Mucosa of descending colon (tissue), 3 donors: ENCODE measurements at places on chromosomes 11 and 22. TPM values are rescaled to one million over a fixed set of nuclear protein-coding genes. Genes with fewer than 3 reads are reported as not detected.

- DNase-seq = no peak
These were observed 65.1 kb upstream of the CARD18 start for GRCh38 chr11:105204636-105205035.

- no peak for DNase-seq
These were observed 189.8 kb downstream of the CSNK2A3 start for GRCh38 chr11:11163236-11163635.

DNA sequence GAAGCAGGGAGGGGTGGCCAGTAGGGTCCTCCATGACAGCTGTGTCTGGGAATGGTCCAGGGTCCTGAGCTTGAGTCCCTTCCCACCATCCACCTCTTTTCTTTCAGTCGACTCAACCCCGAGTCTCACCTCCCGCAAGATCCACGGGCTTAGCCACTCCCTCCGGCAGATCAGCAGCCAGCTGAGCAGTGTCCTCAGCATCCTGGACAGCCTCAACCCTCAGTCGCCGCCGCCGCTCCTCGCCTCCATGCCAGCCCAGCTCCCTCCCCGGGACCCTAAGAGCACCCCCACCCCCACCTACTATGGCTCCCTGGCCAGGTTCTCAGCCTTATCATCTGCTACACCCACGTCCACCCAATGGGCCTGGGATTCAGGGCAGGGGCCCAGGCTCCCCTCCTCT is 81.9 kb downstream of the CEP164 start:
- DNase-seq = no peak

The GLYAT gene
- total RNA-seq = not detected

DNA sequence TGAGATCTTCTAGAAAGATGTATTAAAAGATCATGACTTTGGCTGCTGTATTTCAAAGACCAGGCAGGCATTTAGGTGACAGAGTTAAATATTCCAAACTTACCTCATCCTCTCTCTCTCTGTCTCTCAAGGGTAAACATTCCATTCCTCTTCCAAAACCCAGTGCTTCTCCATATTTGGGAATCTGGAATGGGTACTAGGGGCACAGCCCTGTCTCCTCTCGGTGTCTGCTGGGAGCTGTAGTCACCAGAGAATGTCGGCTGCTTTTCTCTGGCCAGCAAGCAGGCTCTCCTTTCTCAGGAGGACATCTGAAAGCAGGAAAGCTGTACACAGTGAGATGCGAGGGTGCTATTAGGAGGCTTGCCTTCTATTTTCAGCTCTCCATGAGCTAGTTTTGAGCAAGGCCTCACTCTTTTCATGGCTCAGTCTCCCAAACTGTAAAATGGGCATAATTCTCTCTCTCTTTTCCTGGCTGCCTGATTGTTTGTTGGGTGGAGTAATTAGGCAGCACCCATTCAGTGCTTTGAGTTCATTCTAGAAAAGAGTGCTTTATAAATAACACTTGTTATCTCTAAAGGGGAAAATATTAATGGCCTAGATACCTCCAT is 9.3 kb upstream of the PEX26 start:
- no peak for DNase-seq

The BSCL2 gene
- 61.0 TPM for total RNA-seq

DNA sequence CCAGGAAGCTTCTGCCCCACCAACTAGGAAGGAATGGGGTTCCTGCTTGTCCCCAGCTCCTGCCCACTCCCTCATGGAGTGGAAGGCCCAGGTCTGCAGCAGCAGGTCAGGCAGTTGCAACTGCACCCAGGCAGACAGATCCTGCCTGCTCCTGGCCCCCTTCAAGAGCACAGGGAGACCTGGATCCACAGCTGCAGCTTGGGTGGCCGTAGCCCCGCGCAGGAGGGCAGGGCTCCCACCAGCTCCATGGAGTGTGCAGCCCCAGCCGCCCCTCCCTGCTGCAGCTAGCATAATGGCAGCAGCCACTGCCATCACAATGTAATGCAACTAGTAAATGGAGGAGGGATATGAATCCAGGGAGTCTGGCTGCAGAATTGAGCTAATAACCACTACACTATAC is 187.5 kb upstream of the PLET1 start:
- no peak for DNase-seq

DNA sequence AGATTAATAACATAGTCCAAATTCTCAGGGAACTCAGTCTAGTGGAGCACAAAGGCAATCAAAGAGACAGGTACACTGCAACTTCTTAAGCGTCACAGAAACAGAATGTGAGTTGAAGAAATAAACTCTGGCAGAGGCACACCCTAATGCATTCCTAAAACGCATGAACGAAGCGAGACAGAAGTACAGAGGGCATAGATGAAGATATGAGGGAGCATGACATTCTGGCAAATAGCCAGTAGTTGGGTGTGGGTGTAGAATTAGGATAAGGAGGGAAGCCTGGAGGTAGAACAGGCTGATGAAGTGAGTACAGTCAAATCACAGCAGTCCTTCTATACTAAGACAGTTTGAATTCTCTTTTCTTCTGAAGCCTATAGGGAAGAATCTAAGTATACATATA is 838.7 kb upstream of the API5 start:
- DNase-seq = no peak

GRCh38 chr22:50610581-50610980 is 10.0 kb downstream of the MAPK8IP2 start:
- DNase-seq = no peak

DNA sequence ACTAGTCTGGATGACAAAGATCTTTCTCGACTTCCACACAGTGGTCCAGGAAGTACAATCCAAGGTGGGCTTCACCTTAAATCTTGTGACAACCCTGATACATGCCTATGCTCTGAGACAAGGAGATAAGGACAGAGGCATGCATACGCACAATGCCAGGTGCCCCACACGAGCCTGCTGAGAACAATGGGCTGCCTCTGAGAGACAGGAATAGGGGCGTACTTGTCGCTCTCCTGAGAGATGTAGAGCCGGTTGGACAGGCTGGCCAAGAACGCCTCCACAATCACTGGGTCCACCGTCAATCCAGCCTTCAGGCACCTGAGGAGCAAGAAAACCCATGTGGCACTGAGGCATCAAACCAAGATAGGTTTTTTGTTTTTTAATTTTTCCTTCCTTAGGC is 25.5 kb downstream of the SERPIND1 start:
- DNase-seq = no peak
